ENCODE measurements at places on chromosomes 11 and 22.

- peak; percentile 55 for DNase-seq
Measured at GRCh38 chr22:40487663-40488249, 117.4 kb downstream of the SGSM3 start.

- peak; percentile 66 for DNase-seq
Measured at GRCh38 chr22:37314315-37315074, 32.2 kb downstream of the CYTH4 start.

- peak; percentile 84 for DNase-seq
Measured at GRCh38 chr11:120324932-120325810, at the start of gene TLCD5. Gene TLCD5 (plus strand): TSS chr11:120325299. CDS start chr11:120327442, 2,143 bp downstream.

- no peak for DNase-seq
Measured at GRCh38 chr11:66881927-66882452, 25.1 kb downstream of the LRFN4 start.

DNA sequence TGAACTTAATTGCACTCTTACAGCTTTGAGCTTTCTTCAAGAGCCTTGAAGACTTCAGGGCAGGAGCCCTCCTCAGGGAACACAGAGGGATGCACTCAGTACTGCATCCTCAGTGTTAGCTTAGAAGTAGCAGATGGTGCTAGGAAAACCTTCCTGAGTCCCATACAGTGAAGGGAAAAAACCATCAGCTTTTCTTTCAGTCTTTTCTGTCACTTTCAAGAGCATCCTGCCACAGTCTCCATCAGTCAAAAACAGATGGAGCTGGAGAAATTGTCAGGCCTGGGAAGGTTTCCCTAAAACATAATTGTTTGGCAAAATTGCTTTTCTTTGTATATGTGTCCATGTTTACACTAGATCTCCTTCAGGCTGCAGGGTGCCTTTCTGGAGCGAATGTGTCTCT, 384.1 kb downstream of the NELL1 start:
- no peak for DNase-seq

DNA sequence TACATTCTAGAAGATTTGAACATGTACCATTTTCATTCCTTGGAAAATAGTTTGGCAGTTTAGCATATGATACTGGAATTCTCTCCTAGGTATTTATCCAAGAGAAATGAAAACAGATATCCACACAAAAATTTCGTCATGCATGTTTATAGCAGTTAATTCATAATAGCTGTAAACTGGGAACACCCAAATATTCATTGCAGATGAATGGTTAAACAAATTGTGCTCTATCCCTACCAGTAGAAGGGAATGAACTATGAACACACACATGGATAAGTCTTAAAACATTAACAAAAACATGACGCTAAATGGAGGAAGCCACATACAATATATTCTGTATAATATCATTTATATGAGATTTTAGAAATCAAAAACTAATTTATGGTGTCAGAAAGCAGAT, 61.5 kb downstream of the PDE3B start:
- no peak for DNase-seq

DNA sequence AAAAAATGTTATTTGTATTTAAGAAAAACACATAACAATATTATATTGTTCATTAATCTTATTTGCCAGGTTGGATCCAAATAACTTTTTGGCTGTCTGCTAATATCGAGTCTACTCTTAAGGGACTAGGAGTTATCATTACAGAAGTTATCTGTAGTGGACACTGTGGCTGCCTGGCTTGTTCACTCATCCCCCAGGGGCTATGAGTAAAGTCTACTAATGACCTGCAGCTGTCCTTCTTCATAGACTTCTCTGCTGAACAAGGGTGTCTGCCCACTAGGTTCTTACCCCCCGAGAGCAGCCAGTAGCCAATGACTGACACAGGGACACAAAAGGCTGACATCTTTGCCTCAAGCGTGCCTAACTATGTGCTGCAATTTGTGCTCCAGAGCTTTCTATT, 69.7 kb downstream of the APIP start:
- no peak for DNase-seq

DNA sequence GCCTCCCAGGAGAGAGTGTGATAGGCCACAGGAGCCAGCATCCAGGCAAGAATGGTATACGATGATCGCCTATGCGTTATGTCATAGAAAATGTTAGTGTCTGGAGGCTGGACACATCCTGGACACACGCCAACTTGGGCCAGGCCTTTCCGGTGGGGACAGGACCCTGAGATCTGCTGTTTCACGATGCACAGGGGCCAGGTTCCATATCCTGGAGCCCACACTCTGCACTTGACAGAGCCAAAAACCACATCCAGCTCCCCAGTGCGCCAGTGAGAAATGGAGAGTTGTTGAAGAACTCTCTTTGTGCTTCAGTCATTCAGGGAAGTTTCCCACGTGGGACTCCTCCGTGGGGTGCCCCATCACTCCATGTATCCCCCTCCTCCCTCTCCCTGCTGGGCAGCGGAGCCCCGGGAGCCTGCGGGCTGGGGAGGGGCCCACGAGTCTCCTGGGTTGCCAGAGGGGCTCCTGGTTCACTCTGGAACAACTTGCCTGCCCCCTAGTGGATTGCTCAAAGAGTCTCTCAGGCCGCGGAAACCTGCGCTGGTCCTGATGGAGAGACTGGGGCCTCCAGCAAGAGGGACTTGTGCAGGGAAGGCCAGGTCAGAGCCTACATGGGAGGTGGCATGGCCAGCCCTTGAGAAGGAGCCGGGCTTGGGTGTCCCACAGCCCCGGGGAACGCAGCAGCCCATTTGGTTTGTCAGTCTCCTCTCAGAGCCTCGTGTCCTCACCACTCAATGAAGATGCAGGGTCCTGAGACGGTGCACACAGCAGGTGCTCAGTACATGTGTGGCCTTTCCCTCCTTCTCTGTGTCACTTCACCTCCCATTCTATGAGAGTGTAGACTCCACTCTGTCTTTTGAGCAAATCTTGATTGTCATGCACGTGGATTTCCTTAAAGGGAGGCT, 10.2 kb upstream of the LRRC32 start:
- peak; percentile 81 for DNase-seq

DNA sequence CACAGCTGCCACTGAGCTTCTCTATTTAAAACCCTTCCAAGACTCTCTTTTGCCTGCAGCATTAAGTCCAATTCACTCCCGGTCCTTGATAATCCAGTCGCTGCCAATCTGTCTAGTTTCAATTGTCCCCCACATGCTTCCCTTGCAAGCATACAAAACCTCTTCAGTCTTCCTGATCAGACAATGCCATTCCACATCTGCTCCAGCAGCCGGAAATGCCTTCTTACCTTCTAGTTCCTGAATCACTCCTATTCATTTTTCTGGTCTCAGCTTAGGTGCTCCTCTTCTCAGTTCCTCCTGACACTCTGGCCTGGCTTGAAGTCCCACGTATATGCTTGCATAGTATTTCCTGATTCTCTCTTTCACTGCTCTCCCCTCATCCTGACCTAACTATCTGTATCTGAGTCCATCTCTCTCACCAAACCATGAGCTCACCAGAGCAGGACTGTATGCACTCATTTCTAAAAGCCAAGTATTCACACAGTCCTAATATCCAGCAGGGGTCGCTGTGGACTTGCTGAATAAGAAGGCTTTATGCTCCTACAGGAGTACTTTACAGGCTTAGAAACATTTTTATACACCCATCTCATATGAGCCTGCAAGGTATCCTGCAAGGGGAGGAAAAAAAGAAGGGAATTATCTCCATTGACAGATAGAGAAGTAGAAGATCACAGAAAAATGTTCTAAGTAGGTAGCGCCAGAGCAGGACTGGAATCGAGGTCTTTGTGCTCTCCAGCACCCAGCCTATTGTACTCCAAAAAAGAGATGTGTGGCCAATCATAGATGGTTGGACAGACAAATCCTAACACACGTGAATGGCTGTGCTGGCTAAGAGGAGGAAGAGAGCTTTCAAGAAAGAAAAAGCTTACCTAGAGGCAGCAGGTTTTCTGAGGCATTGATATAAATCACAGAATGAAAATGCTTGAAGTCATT, 19.2 kb downstream of the XRRA1 start:
- DNase-seq: peak; percentile 66

DNA sequence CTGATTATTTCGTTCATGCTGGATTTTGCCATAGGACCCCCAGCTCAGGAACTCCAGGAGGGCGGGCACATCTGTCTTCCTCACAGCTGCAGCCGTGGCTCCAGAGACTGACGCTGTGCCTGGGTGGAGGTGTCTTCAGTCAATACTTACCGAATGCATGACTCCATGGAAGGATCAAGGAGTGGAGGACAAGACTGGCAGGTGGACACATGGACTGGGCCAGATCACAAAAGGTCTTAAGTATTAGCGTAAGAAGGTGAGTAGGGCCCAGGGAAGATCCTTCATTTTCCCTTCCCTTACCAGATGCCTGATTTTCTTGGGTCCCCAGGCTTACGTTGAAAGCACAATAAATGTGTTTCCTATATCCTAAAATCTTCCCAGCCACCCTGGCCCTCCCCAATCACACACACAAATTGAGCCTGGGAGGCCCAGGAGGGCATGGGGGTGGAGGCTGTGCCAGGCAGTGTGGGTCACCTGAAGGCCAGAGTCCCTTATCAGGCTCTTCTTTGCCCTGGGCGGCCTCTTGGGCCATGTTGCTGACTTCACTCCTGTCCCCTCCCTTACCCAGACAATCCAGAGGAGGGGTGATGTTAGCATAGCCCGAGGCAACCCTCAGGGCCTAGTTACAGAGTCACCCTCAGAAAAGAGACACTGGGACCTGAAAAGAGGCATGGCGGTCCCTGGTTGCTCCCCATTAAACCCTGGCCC, 56.4 kb downstream of the CYTH4 start:
- DNase-seq: no peak

DNA sequence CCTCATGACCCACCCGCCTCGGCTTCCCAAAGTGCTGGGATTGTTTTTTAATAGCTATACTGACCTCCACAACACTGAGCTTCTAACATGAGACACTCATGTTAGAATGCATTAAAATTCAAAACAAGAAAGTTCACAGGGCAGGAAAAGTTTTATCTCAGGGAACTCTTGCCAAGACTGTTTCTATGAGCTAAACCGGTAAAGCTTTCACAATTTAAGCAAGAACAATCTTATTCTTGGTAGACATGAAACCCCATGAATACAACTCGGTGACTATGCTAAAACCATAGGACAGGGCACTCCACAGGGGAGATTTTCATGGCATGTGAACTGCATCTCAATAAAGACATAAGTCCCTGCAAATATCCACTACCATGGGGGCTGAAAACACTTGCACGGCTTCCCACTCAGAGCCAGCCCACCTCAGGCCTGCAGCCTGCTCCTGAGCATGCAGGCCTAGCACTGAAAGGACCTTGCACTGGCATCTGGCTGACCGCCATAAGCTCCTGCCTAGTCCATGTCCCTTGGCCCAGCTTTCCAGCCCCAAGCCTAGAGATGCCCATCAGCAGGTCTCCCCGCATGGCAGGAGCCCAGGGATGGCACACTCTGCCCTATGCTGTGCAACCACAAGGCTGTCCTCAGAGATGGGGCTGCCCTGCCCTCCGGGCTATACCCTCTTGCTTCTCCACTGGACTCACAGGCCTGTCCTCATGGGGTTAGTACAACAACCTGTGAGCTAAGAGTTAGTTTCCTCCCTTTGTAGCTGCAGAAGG, 58.4 kb downstream of the DGCR2 start:
- DNase-seq: no peak

- DNase-seq: no peak
Measured at GRCh38 chr11:49952091-49952490, at the start of gene OR4C13. Gene OR4C13 (plus strand): TSS chr11:49952391. CDS start chr11:49952423, 32 bp downstream.

DNA sequence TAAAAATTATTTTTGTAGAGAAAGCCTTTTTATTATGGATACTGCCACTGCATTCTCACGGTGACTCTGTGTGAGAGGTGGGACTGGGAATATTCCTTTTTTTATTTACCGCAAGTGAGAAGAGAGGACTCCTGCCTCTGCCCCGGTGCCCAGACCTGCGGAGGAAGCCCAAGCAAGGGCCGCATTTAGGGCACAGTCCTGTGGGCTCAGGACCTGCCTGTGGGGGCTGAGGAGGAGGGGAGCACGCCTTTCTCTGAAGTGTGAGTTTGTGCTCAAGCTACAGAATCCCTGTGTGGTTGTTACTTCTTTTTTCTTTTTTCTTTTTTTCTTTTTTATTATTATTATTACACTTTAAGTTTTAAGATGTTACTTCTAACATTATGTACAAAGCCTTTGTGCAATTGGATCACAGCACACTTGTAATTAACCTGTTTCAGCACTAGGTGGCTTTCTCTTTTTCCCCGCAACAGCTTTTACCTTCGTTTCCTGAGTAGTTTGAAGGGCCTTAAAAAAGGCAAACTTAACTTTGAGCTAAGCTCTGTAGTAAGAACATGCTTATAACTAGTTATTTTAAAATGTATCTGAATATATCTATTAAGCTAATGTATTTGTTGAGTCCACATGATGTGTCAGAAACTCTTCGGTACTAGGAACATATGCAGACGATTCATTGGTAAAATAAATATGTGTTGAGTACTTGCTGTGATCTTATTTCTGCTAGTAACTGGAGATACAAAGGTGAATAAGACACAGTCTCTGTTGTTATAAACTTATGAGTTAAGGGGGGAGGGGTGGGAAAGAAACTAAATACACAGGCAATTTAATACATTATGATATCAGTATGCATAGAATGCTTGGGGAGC, 18.3 kb downstream of the AMOTL1 start:
- peak; percentile 50 for DNase-seq

- DNase-seq: no peak
Measured at GRCh38 chr11:59254286-59254685, 41.6 kb upstream of the MPEG1 start.

DNA sequence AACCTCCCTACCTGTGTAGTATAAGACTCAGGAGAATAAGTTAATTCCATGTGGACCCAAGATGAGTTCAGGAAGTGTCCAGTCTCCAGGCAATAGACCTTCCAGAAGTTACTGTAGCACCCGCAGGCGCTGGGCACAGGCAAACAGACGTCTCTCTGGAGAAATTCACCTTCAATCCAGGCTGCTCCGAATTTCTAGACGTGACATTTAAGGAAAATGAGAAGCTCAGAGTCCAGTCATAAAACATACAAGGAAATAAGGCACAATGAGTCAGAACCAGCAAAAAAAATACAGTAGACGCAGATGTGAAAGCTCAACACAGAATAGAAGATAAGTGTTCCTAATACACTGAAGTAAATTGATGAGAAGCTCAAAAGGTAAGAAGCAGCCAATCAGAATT, 14.2 kb downstream of the NADSYN1 start:
- no peak for DNase-seq

DNA sequence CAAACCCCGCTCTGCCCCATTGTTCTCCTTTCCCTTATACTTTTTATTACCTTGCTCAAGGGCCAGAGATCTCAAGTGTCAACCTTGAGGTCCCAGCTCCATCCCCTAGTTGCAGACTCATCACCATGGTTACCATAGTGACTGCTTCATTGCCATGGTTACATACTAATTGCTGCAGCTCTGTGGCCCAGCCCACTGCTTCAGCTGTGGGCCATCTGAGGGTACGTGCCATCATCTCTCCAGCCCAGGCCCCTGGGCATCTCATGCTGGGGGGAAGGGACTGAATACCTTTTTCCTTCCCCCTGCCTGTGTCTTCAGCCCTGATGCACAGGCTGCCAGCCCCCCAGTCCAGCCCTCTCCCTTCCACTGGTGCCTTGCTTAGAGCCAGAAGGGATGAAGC, 22.2 kb downstream of the TREH start:
- DNase-seq: no peak

- DNase-seq: no peak
Measured at GRCh38 chr11:119126675-119127268, 5.4 kb downstream of the HINFP start.

Data from GM13977 (cell line).